CD4-positive, alpha-beta T cell treated with Interleukin-15 for 4 hours (primary cell): ENCODE measurements at places on chromosomes 4 and X.

- no peak for DNase-seq
Observed at GRCh38 chr4:62644372-62644771, 1444.2 kb downstream of the ADGRL3 start.

GRCh38 chrX:65671966-65672365 lies 4.5 kb downstream of the MSN start:
- DNase-seq: no peak

DNA sequence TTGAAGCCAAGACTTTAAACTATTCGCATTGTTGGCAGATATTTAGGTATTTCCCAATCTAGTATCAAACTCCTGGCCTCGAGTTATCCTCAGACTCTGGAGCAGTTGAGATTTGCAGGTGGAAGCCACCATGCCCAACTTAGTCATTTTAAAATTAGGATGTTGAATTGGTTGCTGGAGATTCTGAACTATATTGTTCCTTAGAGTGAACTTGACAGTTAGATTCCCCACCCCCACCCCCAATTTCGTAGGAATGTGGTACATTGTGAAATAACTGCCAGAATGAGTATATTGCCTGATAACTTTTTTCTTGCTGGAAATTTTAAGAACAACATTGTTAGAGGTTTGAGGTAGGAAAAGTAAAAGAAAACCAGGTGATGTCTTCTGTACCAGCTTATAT lies 2.3 kb downstream of the NOCT start:
- DNase-seq: no peak

DNA sequence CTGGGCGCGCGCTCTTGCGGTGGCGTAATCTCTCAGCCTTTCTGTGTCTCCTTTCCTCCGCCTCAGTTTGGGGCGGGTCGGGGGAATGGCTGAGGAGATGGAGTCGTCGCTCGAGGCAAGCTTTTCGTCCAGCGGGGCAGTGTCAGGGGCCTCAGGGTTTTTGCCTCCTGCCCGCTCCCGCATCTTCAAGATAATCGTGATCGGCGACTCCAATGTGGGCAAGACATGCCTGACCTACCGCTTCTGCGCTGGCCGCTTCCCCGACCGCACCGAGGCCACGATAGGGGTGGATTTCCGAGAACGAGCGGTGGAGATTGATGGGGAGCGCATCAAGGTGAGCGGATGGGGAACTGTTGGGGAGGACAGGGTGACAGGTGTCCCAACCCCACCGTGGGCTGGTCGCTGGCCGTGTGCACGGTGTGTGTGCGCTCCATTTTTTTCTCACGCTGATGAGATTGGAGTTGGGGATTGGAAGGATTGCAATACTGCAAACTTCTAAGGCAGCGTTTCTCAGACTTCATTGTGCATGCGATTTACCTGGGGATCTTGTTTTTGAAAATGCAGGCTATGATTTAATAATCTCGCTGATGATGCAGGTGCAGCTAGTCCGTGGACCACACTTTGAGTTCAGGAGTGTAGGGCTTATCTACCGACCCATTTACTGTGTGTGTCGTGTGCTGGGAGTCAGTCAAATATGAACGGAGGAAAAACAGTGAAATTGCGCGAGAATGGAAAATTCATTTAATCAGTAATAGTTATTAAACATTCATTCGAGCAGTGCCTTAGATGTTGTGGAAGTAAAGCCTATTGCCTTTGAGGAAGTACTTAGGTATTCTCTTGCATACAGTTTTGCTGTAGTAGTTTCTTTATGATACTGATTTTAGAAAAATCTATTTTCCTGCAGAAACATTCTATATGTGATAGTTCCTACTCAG lies at the start of gene RAB33B:
Gene RAB33B (plus strand): TSS at position 11 of the 935 bp plus-strand sequence. CDS start 75 bp downstream, at position 86.
- no peak for DNase-seq

- DNase-seq: no peak
Observed at GRCh38 chrX:118418811-118419251, 72.9 kb downstream of the WDR44 start.

DNA sequence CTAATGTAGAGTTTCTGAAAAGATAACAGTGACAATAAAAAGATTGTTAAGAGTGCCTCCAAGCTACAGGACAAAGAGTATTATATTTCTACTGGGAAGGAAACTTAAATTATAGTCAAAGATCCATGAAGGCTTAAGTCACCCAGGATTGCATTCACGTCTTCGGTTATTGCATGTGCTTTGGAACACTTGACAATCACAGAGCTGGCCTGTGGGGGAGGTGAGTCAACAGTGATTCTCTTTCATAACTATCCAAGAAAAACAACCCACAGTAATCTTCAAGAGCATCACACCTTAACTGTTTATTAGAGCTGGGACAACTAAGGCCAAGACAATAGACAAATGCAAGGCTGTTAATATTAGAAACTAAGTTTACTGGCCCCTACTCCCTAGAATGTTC lies 40.3 kb downstream of the PDGFC start:
- no peak for DNase-seq

DNA sequence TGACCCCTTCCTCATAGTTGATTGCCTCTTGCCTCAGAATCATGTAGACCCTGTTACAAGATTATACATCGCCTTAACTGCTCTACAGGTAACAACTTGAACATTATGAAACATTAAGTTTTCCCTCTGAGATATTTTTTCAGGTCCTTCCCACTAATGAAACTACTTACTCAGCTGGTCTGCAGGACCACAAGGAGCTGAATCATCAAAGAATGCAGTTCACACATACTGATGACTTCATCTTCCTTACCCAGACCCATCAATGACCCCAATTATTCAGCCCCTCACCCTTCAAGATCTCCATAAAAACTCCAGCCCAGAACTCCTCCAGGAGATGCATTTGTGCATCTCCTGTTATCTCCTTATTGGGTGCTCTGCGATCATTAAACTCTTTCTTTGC lies 720.9 kb downstream of the RAPGEF2 start:
- no peak for DNase-seq

DNA sequence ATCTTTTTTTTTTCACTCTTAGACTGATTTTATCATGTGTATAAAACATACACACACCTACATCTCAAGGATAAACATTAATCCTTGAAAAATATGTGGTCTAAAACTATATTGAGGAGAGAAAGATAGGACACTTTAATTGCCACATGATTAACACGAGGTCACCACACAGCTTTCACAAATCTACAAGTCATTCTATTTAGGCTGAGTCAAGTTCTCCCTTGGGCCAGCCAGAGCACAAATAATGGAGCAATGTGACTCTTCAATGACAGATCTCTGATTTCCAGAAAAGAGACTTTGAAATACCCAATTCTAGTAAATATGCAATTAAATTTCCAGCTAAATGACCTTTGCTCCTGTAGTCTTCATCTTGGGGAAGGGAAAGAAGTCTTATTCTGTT lies 12.9 kb upstream of the ADH4 start:
- no peak for DNase-seq
